ENCODE measurements at places on chromosomes 2 and 18.
A peak's percentile ranks its signal among the peaks of the same experiment; 100 is the strongest.

GRCh38 chr18:2982452-2983269, 30.3 kb downstream of the LPIN2 start:
- H3K4me3 ChIP-seq = no peak overlapping the region
- H3K27me3 ChIP-seq = no peaks in the 10 kb centered on the region
- peak overlapping the region; percentile 79 for H3K27ac ChIP-seq
- H3K4me1 ChIP-seq = peaks cover 42% of the 10 kb centered on the region
- H3K36me3 ChIP-seq = no peaks in the 10 kb centered on the region

DNA sequence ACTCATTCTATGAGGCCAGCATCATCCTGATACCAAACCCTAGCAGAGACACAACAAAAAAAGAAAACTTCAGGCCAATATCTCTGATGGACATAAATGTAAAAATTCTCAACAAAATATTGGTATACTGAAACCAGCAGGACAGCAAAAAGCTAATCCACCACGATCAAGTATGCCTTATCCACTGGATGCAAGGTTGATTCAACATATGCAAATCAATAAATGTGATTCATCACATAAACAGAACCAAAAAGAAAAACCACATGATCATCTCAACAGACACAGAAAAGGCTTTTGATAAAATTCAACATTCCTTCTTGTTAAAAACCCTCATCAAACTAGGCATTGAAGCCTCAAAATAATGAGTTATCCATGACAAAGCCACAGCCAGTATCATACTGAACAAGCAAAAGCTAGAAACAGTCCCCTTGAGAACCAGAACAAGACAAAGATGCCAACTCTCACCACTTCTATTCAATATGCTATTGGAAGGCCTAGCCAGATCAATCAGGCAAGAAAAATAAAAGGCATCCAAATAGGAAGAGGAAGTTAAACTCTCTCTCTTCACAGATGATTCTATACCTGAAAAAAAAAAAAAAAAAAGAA, 45.3 kb downstream of the RTTN start:
- peaks cover 24% of the 10 kb centered on the region for H3K36me3 ChIP-seq
- no peak overlapping the region for H3K27ac ChIP-seq
- H3K4me3 ChIP-seq = no peak overlapping the region
- H3K27me3 ChIP-seq = no peaks in the 10 kb centered on the region

DNA sequence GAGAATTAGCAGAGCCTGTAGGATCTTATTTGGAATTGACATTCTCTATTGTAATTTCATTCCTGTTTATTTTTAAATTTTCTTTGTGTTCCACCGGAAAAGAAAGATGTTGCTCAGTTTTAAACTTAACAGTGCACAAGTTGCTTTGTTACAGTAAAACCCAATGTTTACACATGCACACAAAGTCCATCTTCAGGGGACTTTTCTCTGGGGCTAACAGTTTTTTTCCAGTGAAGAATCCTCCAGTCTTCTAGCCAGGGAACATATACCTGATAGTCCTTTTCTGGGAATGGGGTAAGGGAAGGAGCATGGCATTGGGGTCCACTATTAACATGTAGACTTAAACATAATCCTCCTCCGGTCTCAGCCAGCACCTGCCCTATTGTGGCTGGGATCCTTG, 25.2 kb upstream of the MRPL33 start:
- H3K4me3 ChIP-seq = no peak overlapping the region
- no peak for DNase-seq
- no peak overlapping the region for H3K27ac ChIP-seq
- no peaks in the 10 kb centered on the region for H3K36me3 ChIP-seq

DNA sequence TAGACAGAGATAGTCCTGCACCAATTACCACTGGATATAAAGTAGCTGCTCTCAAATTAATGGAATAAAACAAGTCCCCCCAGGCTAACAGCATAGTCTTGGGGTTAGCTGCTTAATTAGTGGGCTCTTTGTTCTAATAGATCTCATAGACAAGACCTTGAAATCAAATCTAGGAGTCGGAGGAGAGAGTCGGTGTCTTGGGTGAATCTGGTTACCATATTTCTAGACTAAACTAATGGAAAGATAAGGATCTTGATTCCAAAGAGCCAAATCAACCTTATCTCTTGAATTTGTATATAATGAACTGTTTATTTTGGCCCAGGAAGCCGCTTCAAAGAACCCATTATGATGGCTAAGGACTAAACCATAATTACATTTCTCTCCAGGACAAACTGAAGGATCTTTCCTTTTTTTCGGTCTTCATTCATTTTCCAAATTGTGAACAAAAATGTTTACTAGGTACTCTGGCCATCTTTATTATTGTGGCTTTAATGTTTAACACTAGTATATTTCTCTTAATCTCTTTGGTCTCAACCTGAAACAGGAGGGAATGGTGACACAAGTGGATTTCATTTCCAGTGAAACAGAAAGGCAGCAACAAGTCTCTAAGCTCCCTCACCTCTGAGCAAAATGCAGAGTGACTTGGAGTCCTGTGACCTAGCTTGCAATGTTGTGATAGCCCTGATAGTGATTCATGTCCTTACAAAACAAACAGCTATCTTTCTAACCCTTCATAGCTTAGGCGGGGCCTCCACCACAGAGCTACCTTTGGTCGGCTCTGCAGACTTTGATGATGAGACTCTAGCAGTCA, 137.9 kb upstream of the PARD3B start:
- H3K4me3 ChIP-seq = no peak overlapping the region
- peak; percentile 57 for DNase-seq
- peaks cover 6% of the 10 kb centered on the region for H3K4me1 ChIP-seq
